ENCODE measurements at places on chromosomes 12 and 14.
A peak's percentile ranks its signal among the peaks of the same experiment; 100 is the strongest.

DNA sequence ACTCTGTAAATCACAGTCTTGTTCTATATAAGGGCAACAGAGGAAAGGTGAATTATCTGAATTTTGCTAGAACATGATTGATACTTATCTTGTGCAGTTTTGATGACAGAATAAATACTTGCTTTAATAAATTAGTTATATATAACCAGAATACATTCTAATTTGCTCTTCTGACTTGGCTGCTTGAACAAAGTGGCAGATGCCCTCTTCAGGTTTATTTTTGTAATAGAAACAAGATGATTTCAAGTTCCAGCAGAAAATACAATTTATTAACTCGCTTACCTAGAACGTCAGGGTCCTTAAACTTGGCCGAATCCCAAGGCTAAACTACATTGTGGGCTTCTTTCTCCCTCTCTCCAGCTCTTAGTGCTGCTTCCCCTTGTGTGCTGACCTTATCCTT is 57.6 kb upstream of the SSTR1 start:
- peak; percentile 33 for DNase-seq

GRCh38 chr14:57875296-57875695 is 9.4 kb upstream of the SLC35F4 start:
- no peak for DNase-seq

DNA sequence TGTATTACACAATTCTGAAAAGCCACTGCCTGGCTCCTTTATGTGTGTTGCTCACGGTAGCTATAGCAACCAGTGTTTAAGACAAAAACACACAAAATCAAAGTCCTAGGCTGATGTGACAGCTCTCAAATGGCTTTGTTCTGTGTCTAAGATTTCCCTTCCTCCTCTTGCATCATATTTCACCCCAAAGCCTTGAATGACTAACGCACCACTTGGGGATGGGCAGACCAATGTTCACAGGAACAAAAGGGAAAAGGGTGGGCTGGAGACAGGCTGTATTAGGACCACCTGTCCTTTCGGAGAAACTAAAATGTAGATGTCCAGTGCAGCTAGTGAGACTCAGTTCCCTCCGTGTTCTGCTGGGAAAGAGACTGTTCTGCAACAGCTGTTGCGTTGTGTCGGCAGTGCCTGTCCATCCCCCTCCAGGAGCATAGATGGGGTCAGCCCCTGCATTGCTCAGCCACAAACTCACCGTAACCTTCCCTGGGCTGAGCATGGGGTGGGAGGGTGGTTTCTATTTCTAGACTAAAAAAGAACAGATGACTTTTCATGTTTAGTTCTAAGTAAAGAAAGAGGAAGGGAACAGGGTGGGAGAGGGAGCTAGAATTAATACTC is 26.8 kb upstream of the DAAM1 start:
- peak; percentile 45 for DNase-seq

DNA sequence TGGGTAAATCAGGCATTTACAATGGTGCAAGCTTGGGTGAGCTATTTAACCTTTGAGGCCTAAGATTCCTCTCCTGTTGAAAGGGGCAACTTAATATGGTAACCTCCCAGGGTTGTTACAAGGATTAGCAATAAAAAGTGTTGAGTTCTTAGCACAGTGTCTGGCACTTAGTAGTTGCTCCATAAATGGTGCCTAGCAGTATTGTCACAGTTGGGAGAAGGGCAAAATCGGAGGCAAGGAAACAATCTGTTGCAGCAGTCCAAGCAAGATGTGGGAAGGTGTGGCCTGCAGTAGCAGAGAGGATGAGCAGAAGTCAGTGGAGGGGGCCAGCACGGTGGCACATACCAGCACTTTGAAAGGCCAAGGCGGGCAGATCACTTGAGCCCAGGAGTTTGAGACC is 7.3 kb upstream of the SP7 start:
- DNase-seq, result no peak

- DNase-seq, result no peak
These were observed 1.7 kb downstream of the POLE start for GRCh38 chr12:132685400-132685799.

DNA sequence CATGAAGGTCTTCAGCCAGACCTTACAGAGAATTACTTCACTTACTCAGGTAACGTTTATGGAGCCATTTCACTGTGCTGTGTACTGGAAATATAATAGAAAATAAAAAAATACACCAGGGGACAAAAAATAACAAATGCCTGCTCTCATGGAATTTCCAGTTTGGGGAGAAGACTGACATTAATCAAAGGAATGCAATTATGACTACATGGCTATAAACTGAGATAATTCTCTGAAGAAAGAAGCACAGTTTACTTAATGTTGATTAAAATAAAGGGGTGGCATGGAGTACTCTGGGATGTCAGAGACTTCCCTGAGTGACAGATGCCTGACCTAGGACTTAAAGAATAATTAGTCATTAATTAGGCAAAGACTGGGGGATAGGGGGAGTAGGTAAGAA is 59.0 kb downstream of the DENND5B start:
- DNase-seq, result no peak

GRCh38 chr12:115378291-115378690 is 694.3 kb upstream of the TBX3 start:
- DNase-seq, result no peak

DNA sequence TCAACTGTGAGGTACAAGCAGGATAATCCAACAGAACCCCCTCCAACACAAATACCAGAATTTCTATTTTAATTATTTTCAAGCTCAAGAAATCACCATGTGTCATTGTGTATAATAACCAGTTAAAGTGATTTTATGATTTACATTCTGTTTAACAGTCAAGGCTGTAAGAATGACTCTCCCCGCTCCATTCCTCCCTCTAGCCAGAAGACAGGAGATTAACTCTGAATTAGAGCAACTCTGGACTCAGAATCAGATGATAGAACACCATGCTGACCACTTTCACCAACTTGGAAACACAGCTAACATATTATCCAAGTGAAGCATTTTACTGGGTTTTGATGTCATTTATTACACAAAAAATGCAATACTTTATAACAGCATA is 71.9 kb downstream of the ATP2B1 start:
- peak; percentile 60 for DNase-seq

GRCh38 chr14:80621701-80622100 is 319.8 kb downstream of the CEP128 start:
- peak; percentile 84 for DNase-seq

DNA sequence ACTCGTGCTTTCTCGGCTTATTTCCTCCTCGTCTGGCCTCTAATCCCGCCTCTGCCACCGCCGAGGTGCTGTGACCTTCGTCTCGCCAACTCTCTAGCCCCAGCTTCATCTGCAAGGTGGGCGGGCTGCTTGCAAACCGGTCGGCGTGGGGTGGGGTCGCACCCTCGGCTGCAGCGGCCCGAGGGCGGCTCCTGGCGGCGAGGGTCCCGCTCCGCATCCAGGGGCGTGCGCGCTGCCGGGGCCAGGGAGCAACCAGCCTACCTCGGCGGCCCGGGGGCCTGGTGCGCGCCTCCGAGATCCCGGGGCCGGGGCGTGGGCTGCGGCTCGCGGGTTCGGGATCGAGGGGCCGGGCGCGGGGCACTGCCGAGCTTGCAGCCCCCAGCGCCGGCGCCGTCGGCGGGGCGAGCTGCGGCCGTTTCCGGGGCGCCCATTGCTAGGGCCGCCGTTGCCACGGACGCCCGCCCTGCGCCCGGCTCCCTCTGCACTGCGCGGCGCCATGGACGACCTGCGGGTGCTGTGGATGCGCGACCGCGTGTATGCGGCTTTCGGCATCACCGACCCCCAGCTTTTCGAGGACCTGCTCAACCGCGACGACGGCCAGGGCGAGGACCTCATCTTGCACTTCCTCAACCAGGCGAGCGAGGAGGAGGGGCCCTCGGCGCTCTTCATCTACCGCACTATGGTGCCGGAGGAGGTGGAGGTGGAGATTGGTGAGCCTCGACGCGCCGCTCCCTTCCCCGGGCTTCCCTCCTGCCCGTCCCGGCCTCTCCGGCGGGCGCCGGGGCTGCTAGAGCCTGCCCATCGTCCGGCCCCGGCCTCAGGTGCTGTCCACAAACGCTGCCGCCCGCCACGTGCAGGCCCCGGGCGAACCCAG is at the start of gene DNAH10:
Gene DNAH10 (plus strand): TSS at position 461 of the 874 bp plus-strand sequence. CDS start 36 bp downstream, at position 497.
- DNase-seq, result no peak

GRCh38 chr12:101004898-101005297 is 205.1 kb downstream of the SLC5A8 start:
- peak; percentile 52 for DNase-seq

DNA sequence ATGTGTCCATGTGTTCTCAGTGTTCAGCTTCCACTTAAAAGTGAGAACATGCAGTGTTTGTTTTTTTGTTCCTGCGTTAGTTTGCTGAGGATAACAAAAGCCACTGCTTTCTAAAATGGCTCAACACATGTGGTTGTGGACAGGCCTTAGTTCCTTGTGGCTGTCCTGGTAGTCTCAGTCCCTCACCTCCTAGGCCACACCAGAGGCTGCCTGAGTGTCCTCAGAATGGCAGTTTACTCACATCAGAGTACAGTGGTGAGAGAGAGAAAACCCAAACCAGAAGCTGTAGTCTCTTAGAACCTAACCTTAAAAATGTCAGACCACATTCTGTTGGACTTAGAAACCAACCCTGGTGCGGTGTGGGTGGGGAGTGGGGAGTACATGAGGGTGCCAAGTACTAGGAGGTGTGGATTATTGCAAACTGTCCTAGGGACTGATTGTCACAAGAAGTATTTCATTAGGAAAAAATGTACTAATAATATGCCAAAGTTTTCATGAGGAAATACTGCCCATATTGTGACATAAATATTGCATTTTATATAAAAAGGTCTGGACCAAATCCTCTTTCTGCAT is 30.4 kb downstream of the NPAS3 start:
- DNase-seq, result no peak

DNA sequence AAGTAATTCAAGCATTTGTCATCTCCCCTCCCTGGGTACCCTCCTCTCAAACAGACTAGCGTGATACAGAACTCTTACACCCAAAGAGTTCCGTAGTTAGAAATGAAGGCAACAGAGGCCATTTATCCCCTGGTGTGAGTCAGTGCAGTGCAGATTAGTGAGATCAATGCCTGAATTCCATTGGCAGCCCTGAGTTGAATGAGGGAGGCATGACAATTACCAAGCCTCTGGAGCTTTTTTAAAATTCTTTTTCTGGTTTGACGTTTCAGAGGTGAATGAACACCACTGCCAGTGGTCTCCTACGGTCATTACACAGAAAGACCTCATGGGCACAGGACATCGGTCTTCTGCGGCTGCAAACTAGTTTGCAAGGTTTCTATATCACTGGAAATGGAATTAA is 94.4 kb downstream of the PRIMA1 start:
- DNase-seq, result no peak

DNA sequence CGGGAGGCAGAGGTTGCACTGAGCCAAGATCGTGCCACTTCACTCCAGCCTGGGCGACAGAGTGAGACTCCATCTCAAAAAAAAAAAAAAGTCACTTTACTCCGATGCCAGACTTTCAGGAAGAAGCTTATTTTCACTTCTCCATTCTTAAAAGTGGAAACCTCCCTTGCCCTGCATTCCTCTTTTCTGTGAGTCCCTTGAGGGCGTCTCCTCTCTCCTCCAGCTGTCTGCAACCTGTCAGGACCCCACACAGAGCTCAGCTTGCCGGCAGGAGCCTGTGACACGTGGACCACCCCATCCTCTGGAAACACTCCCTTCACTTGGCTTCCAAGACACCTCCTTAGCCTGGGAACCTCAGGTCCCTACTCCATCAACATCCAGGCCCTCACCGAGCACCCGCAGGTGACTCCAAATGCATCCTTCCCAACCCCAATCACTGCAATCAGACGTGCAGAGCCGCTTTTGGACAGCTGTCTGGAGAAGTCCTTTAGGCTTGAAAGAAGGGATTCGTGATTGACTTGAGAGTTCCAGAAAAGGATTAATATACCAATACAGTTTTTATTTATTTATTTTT is 34.3 kb downstream of the SLC15A4 start:
- no peak for DNase-seq

DNA sequence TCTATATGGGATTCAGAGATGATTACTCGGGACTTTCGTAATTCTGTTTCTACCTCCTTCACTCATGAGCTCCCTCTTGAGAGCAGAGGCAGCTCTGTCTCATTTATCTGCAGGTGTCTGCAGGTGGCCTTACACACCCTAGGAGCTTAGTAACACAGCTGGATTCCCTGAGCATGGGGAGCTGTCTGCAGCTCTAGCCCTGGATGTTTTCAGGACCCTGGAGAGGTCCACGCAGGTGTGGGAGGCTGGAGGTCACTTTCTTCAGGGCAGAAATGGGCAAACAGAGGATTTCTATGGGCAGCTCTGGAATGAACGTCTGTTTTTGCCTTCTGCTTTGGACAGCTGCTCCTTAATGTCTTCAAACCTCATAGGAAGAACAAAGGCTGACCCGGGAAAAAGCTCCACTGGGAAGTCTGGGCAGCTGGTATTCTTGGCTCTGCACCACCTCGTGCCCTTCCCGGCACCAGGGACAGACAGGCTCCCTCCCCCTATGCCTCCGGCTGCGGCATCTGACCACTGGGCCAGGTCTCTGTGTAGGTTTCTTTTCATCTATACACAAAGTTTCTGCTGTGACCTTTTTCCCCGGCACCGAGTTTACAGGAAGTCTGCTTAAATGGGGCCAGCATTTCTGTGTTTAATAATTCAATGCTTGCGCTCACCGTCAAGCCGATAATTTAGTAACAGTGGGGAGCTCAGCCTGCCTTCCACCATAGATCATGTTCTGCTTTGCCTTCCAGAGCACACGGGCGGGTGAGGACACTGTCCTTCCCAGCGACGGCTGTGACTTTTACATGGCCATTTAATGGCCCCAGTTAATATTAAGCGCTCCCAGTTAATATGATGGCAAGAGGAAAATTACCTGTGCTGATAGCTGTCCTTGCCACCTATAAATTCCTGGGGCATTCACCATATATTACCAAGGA is 320.2 kb upstream of the SFSWAP start:
- no peak for DNase-seq

DNA sequence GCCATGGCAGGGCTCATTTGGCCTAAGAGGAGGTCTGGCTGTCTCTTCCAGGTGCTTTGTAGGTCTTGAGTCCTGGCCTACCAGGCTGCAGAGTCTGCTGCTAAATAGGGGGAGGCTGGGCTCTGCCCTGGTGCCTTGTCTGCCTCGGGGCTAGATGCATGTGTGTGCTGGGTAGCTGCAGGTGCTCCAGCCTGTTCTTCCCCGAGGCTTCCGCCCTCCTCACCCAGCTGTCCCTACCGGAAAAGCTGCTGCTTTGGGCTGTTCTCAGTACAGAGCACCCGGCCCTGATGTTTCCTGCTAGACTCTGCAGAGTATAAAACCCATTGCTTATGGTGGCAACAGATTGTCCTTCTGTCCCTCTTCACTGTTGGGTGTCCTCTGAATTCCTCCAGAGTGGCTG is 37.7 kb downstream of the RAB35 start:
- no peak for DNase-seq

GRCh38 chr14:64159588-64159987 is 134.6 kb downstream of the ESR2 start:
- DNase-seq, result no peak

DNA sequence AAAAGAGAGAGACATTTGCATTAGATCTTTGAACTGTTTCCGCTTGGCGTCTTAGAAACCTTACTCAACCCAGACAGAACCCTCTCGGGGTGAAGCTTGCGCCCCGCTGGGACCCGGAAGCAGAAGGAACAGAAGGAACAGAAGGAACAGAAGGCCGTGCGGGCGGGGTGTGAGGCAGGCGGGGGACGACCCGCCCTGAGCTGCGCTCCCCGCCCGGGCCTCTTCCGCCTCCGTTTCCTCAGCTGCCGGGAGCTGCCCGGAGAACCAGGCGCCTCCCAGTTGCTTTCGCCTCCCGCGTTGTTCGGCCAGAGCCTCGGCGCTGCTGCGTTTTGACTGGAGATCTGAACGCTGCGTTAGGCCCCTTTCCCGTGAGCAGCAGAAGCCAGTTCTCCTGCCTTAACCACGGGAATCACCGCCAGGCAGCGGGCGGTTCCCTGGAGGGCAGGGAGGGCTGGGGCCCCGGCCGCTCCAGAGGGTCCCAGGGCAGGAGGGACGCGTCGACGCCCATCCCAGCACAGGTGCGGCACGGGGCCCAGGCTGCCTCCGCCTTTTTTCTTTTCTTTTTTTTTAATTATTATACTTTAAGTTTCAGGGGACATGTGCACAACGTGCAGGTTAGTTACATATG is 19.3 kb upstream of the MMP17 start:
- no peak for DNase-seq

All from ELR (cell line).